ENCODE measurements at places on chromosomes 11 and 22.

GRCh38 chr11:29265792-29266191 is 751.0 kb downstream of the KCNA4 start:
- no peak for DNase-seq

- DNase-seq, result no peak
Observed at GRCh38 chr22:23683545-23683944, 7.3 kb upstream of the RGL4 start.

- no peak for DNase-seq
Observed at GRCh38 chr22:36323855-36324331, 63.9 kb downstream of the MYH9 start.

DNA sequence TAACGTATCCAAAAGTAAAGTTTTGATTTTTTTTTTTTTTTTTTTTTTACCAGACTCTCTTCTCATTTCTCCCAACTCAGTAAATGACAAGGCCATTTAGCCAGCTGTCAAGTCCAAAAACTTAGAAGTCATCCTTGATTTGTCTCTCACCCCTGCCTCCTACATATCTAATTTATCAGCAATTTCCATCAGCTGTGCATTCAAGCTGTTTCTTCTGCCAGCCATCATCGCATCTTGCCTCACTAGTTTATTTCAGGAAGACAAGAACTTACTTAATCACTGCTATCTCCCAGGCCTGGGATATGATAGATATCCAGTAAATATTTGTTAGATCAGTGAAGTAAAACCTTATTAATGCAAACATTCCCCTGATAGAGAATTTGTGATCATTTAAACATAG is 47.6 kb downstream of the SCGB1A1 start:
- DNase-seq, result no peak

DNA sequence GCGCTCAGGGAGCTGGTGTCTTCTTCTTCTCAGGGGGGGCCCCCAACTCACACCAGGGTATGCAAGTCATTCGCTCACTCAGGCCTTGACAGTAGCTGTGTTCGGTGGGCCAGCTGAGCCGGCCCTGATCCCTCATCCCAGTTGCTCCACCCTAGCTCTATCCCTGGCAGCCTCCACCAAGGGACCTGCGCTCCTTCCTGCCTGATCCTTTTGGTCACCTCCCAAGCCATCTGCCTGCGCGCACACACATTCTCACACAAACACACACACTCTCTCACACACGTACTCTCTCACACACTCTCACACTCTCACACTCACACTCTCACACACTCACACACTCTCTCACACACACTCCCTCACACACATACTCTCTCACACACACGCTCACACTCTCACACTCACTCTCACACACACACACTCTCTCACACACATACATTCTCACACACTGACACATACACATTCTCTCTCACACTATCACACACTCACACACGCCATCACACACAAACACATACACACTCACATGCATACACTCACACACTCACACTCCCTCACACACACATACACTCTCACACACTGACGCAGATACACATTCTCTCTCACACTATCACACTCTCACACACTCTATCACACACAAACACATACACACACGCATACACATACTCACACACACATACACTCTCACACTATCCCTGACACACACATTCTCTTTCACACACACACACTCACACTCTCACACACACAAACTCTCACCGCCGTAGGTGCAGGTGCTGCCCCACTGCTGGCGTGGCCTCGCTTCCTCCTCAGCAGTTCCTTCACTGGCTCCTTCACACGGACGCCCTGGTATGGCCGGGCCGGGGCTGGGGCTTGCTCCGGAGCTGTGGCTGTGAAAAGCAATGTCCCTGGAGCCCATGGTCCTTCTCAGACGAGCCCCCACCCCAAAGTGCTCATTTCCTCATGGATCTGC is 20.8 kb downstream of the POU2AF1 start:
- DNase-seq, result no peak

DNA sequence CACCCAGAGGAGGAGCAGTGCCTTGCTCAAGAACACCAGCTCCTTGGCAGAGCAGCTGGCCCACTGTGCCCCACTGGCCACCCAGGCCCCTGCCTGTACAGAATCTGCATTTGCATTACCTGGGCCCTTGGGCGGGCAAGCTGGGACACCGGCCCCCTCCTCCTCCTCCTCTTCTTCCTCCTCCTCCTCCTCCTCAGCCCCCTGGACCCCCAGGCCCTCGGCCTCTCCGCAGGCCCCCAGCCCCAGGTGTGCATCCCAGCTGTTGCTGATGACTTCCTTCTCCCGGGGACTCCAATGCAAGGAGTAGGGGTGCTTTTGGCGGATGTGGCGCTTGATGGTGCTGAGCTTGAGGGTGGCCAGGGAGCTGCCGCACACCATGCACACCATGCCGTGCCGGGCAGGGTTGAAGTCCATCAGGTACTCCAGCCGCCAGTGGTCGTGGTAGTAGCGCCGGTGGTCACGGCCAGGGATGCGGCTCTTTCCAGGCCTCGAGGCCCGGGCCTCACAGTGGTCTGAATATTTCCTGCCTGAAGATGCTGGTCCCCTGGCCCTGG is 2.8 kb downstream of the ZFTA start:
- no peak for DNase-seq
